Type B pancreatic cell (in vitro differentiated cells): ENCODE measurements at places on chromosomes 5 and 9. TPM values are rescaled to one million over a fixed set of nuclear protein-coding genes. Genes with fewer than 3 reads are reported as not detected.

The IFNA4 gene
- not detected in 2 replicates for total RNA-seq

DNA sequence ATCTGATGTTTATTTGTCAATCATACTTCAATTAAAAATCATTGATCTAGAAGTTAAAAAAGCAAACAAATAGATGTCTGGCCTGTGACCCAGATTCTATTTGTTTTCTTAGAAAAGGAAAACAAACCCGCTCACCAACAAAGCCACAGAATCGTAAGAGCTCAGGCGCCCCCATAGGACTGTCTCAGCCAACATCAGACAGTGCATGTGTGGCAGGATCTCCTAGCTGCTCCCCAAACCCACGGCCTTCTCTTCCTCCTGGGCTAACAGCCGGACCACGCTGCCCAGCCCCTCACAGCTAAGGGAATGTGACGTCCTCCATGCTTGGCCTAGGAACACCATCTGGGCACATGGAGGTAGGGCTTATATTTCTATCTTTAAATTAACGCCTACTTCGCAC is 19.4 kb downstream of the OR2Y1 start:
- no peak for DNase-seq

DNA sequence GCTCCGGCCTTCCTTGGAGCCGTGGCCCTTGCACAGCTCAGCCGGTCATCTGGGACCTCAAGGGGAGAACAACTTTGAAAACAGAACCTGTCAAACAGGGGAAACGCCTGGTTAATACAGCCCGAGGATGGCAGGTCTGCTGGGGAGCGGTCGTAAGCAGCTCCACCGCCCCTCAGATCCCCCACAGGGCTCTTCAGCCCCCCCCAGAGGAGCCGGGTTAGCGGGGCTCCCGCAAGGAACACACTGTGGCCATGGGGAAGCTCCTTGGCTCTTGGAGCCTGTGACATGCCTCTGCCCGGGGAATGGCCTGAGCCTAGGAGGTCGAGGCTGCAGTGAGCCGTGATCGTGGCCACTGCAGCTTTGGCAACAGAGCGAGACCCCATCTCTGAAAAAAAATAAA is 6.8 kb downstream of the TMEM250 start:
- DNase-seq = no peak

GRCh38 chr5:135228222-135228621 is 170.8 kb downstream of the MACROH2A1 start:
- no peak for DNase-seq
